NCI-H1417 treated with DMSO at 0.1 percent for 48 hours (cell line): ENCODE measurements at places on chromosomes 11 and 22.
A peak's percentile ranks its signal among the peaks of the same experiment; 100 is the strongest.

DNA sequence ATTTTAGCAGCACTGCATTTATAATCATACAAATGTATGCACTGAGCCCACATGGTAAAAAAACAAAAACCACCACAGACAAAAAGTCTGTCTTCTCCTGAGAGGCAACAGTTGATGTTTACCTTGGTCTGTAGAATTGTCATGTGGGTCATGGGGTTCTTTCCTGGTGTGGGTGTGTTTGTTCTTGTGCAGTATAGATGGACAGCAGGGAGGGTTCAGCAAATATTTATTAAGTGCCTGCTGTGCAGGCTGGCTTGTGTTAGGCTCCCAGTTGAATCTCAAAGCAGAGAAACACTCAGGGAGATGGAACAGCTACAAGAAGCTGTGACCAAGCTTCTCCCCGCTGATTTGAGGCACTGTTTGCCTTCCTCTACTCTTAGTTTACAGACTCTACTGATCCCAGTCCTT, 82.2 kb downstream of the PISD start:
- peak; percentile 82 for DNase-seq

DNA sequence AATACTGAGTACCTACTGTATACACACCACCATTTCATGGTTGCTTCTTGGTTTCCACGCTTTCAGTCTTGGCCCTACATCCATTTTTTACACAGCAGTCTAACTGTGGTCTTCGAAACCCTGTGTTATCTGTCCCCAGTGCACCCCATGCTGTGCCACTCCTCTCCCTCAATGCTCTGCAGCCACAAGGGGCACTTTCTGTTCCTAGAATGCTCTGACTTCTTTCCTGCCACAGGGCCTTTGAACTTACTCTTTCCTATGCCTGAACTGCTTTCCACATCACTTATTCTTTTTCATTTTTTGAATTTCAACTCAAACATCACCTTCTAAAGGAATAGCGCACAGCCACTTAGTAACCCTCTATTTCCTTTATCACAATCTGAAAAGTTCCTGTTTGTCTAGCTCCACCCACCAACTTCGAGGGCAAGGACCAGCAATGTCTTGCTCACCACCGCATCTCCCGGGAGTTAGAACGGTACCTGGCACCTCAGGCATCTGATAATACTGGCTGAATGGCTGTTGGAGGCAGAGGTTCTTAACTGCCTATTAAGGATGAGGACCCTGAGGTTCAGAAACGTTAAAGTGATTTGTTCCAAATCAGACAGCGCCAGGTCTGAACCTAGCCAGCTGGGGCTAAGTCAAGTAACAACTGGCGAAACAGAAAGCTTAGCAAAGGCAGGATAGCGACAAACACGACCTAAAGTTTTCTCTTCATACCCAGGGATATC, 568 bp downstream of the ALG8 start:
- no peak for DNase-seq

GRCh38 chr11:131880316-131880715, 509.9 kb downstream of the NTM start:
- peak; percentile 76 for DNase-seq

DNA sequence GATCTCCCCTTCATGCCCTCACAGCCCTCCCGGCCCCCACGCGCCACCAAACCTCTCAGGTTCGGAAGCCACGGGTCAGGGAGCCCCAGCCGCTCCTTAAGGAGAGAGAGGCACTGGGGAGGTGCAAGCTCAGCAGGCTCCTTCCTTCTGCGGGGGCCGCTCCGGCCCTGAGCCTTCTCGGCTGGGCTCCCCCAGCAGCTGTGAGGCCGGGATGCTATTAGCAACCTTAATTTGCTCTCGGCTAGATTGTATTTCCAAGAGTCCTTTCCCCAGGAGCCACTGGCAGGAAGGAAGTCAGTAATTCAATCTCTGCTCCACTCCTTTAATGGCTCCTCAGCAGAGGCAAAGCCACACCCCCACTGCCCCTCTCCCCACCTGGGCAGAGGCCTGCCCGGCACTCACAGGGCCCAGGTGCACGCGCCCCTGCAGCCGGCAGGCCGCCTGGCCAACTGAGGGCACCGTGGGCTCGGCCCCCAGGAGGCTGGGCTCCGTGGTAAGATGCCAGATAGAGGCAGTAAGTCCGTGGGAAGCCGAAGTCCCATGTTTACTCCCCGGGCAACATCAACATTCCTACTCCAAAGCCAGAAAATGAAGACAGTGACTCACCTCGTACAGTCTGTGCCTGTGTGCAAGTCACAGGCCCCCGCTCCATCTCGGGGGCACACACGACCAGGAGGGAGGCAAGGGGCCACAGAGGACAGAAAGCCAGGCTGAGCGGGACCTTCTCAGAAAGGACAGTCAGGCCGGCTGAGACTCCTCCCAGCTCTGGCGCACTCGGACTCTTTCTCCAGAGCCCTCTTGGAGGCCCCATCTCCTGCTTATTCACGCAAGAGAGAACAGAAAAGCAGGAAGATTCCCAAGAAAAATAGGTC, 5.2 kb downstream of the IGSF9B start:
- DNase-seq = peak; percentile 46

DNA sequence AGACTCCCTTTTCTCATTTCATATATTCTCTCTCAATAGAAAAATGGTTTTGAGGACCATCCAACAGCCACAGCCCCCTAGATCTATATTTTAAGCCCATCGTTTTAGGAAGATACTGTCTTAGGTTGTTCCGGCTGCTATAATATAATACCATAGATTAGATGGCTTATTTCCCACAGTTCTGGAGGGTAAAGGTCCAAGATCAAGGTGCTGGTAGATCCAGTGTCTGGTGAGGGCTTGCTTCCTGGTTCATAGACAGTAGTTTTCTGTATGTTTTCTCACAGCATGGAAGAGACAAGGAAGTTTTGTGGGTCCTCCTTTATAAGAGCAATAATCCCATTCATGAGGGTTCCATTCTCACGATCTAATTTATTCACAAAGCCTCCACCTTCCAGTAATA, 215.1 kb downstream of the AASDHPPT start:
- no peak for DNase-seq

GRCh38 chr11:28535677-28536076, 427.5 kb downstream of the METTL15 start:
- no peak for DNase-seq

- DNase-seq = peak; percentile 35
Observed at GRCh38 chr11:76207642-76208401, 1.5 kb upstream of the WNT11 start.
